ENCODE measurements at places on chromosomes 11 and 22. TPM values are rescaled to one million over a fixed set of nuclear protein-coding genes. Genes with fewer than 3 reads are reported as not detected.

Gene MEI1
- 0.64 TPM for total RNA-seq

DNA sequence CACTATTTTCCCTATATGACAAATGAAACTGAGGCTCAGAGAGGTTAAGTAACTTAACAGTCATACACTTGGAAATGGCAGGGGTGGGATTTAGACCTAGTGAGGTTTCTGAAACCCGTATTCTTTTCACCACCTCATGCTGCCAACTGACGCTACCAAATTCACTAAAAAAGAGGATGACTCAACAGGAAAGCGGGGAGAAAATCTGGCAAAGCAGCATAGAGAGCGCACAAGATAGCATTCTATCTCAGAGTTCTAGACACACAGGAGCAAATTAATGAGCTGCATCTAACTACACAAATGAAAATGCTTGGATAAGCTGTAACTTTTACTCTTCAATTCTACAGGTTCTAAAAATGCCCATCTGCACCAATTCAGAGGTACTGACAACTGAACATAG, 136.4 kb downstream of the RBFOX2 start:
- no peak for DNase-seq
- H3K4me1 ChIP-seq, result peaks cover 37% of the 10 kb centered on the region
- no peak overlapping the region for H3K4me3 ChIP-seq

- peaks cover 13% of the 10 kb centered on the region for H3K27me3 ChIP-seq
- no peak for DNase-seq
- H3K27ac ChIP-seq, result no peak overlapping the region
- peaks cover 2% of the 10 kb centered on the region for H3K4me1 ChIP-seq
Observed at GRCh38 chr22:22856885-22857606, 30.6 kb upstream of the IGLL5 start.

DNA sequence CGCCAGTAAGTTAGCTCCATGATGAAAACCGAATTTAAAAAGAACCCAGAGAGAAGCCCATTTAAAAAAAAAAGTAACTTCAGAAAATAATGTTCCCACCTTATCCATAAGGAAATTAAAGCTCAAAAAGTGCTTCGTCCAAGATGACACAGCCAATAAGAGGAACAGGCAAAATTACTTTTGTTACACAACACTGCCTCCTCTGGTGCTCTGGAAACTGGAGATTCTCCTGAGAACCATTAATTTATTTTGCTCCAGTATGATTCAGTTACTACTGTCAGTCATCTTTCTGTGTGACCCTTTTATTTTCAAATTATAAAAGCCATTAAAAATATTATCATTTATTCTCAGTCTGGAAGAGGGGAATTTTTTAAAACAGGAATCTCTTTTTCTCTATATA, 2.0 kb downstream of the IFT27 start:
- no peak overlapping the region for H3K4me3 ChIP-seq
- DNase-seq, result no peak
- H3K27ac ChIP-seq, result no peak overlapping the region

Gene OR2AG2
- total RNA-seq, result 0.78 TPM

- peaks cover 6% of the 10 kb centered on the region for H3K27me3 ChIP-seq
- no peak for DNase-seq
- no peak overlapping the region for H3K27ac ChIP-seq
- peaks cover 11% of the 10 kb centered on the region for H3K4me1 ChIP-seq
- no peaks in the 10 kb centered on the region for H3K36me3 ChIP-seq
Observed at GRCh38 chr11:128723531-128723930, 29.7 kb downstream of the FLI1 start.

DNA sequence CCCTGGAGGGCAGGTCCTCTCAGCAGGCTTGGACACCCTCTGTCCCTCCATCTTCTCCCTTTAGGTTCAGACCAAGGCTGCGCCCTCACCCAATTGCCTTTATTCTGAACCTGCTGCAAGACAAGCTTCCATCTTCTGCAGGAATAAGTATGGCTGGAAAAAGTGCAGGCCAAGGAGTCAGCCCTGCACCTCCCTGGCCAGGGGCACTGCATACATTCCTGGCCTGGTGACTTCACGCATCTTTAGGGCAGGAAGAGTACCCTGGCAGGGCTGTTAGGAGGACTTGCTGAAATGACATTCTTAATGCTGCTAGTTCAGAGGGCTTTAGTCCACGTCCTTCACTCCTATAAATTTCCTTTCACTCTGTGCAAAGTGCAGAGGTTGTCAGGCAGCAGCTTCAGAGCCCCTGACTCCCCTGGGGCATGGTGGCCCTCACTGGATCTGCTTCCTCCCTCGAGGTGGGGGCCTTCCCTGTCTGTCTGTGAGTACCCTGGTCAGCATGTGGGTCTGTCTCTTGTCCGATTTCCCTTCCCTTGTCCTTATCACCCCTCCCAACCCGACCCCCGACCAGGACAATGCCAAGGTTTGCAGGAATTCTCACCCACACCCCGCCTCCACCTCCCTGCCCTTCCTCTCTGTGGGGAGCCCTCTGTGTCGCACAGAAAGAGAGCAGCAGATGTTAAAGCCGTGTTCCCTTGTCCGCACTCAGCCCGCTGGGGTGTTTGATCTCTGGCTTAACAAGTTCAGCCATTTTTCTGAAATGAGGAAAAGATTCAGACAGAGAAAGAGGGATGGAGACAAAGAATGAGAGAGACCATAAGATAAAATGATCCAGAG, 124.5 kb upstream of the SYT13 start:
- peak; percentile 43 for DNase-seq
- H3K27ac ChIP-seq, result peak overlapping the region; percentile 97

Gene OR8G5
- total RNA-seq, result not detected

- peaks cover 14% of the 10 kb centered on the region for H3K4me1 ChIP-seq
- no peaks in the 10 kb centered on the region for H3K36me3 ChIP-seq
- DNase-seq, result no peak
Observed at GRCh38 chr11:72618803-72619202, 55.4 kb downstream of the PDE2A start.

Gene SERPING1
- 46.1 TPM for total RNA-seq

- peaks cover 4% of the 10 kb centered on the region for H3K27me3 ChIP-seq
- H3K4me1 ChIP-seq, result peaks cover 7% of the 10 kb centered on the region
- no peaks in the 10 kb centered on the region for H3K36me3 ChIP-seq
- DNase-seq, result peak; percentile 86
Observed at GRCh38 chr22:39622881-39623367, 52.4 kb downstream of the CACNA1I start.

- H3K4me1 ChIP-seq, result peaks cover 8% of the 10 kb centered on the region
- H3K27ac ChIP-seq, result no peak overlapping the region
- no peak overlapping the region for H3K4me3 ChIP-seq
Observed at GRCh38 chr11:45165386-45165785, 18.9 kb downstream of the PRDM11 start.

DNA sequence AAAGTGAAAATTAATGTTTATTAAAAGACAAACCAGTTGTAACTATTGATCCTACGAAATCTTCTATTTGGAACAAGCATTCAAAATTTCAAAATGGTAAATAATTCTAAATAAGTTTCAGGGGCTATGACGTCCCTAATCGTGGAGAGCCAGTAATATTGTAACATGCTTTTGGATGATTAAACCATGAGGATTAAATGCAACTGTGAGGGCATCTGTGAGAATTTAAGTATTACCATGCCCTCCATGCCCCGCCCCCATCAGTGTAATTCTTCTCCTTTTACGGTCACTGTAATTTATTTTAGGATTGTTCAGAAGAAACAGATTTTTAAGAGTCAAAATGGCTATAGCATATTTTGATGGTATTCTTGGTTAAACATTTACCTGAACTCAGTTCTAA, 133.2 kb downstream of the APOL5 start:
- H3K4me1 ChIP-seq, result peaks cover 14% of the 10 kb centered on the region
- H3K4me3 ChIP-seq, result no peak overlapping the region
- no peaks in the 10 kb centered on the region for H3K27me3 ChIP-seq
- no peak overlapping the region for H3K27ac ChIP-seq
- no peak for DNase-seq
- no peaks in the 10 kb centered on the region for H3K36me3 ChIP-seq

DNA sequence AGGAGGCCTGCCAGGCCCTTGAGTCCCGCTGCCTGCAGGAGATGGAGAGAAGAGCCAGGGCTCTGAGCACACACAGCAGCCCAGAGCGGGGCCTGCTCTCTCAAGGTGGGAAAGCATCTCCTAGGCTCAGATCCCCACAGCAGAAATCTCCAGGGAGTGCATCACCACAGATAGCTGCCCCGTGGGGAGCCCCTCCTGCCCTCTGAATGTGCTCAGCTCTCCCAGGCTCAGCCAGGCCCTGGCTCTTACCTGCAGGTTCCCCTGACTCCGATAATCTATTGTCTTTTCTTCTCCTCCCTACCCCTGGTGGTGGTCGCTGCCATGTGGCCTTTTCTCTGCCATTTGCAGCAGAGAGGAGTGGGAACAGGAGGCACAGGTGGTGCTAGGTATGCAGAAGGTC, 49.9 kb downstream of the BTG4 start:
- H3K36me3 ChIP-seq, result no peaks in the 10 kb centered on the region
- H3K4me1 ChIP-seq, result no peaks in the 10 kb centered on the region
- no peak for DNase-seq
- H3K4me3 ChIP-seq, result no peak overlapping the region
- H3K27ac ChIP-seq, result no peak overlapping the region
- H3K27me3 ChIP-seq, result peaks cover 2% of the 10 kb centered on the region

DNA sequence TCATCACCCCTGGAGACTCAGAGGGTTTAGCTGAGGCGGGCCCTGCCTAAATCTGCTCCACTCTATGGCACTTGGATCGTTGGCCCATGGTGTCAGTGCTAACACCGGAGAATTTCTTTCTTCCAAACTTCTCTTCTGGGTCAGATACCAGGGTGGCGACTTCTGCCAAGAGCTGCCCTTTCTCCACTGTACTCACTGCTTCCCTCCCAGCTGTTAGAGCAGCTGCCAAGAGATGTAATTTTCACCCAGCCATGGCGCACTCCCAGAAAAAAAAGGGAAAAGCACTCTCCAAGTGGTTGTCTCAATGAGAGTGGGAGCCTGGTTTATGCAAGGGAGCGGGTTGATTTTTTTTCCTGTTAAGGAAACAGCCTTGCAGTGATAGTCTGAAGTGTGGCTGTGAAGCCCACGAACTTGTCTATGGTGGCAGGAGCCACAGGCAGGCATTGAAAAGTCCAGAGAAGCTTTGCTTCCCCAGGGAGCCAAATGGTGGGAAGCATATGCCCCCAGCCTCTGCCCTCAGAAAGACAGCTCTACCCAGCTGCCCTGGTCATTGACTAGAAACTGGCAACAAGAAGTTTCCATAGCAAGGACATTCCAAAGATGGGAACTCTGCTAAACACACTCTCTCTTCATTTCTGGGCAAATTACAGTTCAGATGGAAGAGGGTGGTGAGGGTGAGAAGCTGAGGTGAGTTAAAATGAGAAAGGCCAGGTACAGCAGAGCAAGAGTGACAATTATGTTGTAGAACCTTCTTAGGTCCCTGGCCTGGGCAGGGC, 10.7 kb downstream of the PCSK7 start:
- no peak for DNase-seq
- peaks cover 2% of the 10 kb centered on the region for H3K27me3 ChIP-seq
- no peak overlapping the region for H3K27ac ChIP-seq
- H3K4me3 ChIP-seq, result no peak overlapping the region
- H3K36me3 ChIP-seq, result no peaks in the 10 kb centered on the region

Gene CYP2D6
- 15.9 TPM for total RNA-seq

Gene HEPHL1
- not detected for total RNA-seq

Gene SYNGR1
- 49.5 TPM for total RNA-seq

Gene MRGPRX4
- not detected for total RNA-seq

DNA sequence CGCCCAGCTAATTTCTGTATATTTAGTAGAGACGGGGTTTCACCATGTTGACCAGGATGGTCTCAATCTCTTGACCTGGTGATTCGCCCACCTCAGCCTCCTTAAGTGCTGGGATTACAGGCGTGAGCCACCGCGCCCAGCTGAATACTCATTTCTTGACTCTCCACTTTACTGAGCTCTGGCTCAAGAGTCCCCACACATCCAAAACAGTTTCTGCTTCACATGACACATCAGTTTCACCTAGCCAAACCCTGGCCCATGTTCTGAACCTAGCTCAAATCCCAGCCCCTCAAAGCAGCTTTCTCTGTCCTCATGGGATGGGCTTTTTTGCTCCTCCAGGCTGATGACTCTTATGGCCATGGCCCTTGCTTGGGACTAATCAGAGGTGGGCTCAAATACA, 9.8 kb downstream of the HYOU1 start:
- no peaks in the 10 kb centered on the region for H3K27me3 ChIP-seq
- H3K27ac ChIP-seq, result no peak overlapping the region
- peaks cover 4% of the 10 kb centered on the region for H3K36me3 ChIP-seq
- H3K4me3 ChIP-seq, result no peak overlapping the region
- DNase-seq, result no peak
- no peaks in the 10 kb centered on the region for H3K4me1 ChIP-seq
